ENCODE measurements at places on chromosomes 12 and 14. TPM values are rescaled to one million over a fixed set of nuclear protein-coding genes. Genes with fewer than 3 reads are reported as not detected.

DNA sequence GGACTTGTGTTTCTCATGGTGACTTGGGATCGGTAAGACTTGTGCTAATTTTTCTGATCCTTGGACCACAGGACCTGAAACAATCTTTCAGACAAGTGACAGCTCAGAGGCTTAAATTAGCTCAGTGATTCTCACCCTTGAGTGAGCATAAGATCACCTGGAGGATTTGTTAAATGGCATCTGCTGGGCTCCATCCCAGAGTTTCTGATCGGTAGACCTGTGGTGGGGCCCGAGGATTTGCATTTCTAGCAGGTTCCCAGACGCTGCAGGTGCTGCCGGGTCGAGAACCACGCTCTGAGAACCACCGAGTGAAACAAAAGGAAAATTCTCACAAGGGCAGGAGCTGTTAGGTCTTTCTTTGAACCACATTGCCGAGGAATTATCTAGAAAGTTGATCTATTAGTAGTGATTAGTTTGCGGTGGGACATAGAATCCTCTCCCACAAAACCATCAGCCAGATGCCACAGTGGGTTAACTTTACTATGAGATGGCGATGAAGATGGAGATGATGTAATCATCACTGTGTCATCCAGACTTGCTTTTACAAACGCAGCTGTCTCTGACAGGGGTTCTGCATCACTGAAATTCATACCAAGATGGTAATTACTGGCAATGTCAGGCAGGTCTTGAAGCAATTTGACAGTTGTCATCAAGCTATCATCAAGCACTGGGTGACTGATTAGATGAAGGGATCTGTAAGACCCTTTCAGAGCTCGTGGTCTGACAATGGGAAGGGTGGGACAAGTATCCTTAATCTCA, 184.0 kb downstream of the AACS start:
- DNase-seq = no peak

GRCh38 chr12:124498275-124499189, 68.9 kb downstream of the NCOR2 start:
- no peak for DNase-seq

DNA sequence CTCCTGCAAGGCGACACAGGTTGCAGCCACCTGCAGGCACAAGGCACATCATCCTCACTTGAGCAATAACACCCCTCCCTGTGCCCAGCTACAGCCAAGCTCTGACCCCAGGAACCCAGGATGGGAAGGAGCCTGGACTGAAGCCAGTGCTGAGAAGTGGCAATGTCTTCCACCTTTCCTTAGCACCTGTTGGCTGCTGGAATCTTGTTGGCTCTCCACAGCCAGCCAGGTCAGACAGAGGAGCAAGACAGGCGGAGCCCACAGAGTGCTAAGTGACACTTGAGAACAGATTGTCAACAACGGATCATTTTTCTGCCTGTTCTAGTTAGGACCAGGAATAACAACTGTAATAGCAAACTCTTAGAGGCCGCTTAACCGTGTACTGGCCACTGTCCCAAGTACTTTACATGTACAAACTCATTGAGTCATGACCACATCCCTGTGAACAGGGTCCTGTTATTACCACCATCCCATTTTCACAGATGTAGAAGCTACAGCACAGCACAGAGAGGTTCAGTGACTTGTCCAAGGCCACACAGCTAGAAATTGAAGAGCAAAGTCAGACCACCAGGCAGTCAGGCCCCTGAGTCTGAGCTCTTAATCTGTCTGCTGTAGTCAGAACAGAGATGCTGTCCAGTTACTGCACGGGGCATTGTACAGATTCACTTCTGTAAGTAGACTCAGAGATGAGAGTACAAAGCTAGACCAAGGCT, 45.6 kb downstream of the RNFT2 start:
- no peak for DNase-seq

DNA sequence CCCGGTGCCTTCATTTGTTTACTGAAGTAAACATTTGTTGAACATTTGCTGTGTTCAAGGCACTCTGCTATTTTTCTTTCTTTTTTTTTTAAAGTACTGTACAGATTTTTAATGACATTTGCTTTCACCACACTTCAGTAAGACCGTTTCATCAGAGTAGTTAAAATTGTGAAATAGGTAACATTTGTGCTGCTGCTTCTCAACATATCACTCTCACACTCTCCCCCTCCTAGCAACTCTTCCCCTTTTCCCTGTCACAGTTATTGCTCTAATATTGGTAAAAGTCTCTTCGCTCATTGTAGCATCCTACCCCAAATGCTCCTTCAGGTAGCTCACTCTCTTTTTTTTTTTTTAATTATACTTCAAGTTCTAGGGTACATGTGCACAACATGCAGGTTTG, 49.6 kb downstream of the SRGAP1 start:
- DNase-seq = no peak

- DNase-seq = no peak
These were observed 61.7 kb upstream of the BCL2L14 start for GRCh38 chr12:12008931-12009611.

DNA sequence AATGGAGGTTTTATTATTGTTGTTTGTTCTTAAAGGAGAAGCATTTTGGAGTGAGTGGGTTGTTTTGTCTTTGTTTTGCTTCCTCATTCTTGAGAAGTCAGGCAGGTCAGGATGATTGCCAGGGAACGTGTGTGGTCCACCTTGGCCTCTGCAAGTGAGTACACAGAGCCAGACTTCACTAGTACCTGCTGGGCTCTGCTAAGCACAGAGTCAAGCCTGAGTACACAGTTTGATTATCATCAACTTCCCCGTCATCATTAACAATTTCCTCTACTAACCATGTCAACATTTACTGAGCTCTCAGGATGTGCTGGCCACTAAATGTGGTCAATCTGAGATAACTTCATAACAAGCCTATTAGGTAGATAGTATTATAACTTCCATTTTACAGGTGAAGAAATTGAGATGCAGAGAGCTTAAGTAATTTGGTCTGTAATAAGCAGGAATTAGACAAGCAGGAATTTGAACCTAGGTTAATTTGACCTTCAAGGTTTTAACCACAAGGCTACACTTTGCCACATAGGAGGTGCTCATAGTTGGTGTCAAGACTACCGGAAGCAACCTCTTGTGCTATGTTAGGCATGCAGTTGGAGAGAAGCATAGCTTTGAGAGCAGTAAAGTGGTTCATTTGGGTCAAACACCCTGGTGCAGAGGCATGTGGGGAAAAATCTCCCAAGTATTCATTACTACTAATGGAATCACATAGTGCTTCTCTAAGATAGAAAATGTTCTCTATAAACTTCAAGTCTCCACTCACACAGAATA, 178.3 kb downstream of the NUAK1 start:
- no peak for DNase-seq

DNA sequence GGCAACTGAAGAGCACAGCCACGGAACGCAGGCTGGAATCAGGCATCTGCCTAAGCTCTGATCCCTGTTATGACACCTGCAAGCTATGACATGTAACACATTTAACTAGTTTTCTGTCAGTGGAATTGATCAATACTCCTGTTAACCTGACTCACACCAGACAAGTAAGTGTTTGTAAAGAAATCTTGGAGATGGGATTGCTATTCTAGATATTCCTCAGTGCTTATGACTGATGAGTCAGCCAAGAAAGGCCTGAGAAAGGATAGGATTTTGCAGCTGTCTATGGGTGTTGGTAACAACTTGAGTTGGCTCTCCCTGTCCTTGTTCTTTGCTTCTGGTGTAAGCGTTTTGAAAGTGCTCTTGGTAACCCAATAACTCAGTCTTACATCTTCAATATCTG, 110.5 kb downstream of the GPR135 start:
- DNase-seq = no peak

- no peak for DNase-seq
These were observed 57.2 kb upstream of the SCN8A start for GRCh38 chr12:51533799-51534198.

DNA sequence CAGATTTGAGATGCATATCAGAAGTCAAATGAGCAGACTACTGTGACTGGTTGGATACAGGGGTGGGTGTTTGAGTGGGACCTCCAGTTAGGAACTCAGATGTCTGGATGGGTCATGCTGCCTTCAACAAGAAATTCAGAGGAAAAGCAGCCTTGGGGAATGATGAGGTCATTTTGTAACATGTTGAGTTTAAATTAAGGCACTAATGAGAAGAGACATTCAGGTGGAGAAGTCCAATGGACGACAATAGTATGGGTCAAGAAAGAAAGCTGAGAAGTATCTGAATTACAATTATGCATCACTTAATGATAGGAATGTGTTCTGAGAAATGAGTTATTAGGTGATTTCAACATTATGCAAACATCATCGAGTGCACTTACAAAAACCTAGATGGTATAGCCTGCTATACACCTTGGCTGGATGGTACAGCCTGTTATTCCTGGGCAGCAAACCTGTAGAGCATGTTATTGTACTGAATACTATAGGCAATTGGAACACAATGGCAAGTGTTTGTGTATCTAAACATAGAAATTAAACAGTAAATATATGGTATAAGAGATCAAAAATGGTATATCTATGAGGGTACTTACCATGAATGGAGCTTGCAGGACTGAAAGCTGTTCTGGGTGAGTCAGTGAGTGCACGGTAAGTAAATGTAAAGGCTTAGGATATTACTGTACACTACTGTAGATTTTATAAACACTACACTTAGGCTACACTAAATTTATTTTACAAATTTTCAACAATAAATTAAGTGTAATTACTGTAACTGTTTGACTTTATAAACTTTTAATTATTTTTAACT, 414.7 kb downstream of the RAD51B start:
- DNase-seq = no peak

GRCh38 chr12:131014343-131014742, 60.6 kb downstream of the ADGRD1 start:
- no peak for DNase-seq

GRCh38 chr14:30638926-30639325, 16.8 kb downstream of the SCFD1 start:
- no peak for DNase-seq

DNA sequence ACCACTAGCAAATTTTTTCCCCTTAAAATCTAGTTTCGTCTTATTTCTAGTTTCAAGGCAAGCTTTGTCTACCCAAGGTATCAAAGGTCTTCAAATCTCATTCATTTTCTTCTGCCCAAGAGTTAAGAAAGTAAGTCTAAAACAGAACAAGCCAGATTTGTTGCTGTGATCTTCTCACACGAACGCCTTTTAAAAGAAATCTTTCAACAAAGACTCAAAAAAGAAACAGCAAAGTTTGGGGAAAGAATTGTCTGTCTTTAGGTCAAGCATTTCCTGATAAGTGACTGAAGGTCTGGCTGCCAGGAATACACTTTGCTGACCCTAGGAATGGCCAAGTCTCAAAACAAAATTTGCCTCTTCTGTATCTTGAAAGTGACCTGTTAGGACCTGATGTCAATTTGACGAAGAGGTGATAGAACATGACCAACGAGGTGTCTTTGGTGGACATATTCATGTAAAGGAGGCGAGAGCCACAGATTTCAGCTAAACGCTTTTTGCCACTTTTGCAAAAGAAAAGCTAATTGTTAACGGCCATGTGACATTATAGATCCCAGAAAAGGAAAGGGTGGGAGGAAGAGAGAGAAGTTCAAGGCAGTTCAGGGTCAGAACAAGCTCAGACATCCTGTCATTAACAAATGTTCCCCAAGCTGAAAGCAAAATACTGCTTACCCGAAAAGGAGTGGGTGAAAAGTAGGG, 1.7 kb downstream of the CDK17 start:
- no peak for DNase-seq

DNA sequence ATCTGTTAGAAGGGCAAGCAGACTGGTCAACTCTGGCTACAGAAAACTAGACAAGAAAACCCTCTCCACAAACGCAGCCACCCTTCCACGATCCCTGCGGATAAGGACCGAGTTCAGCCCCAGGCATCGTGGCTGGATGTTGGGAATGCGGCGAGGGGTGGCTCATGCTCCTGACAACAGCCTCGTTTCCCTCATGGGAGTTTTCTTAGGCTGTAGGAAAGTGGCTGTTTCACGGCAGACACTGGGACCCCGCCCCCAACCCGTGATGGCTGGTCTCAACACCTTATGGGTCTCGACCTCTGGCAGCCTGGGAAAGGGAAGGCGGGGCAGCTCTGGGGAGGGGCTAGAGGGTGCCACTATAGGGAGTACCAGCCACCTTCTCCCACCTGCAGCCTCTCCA, 123.3 kb downstream of the RFLNA start:
- DNase-seq = no peak

Gene RIN3
- total RNA-seq = 16.7 TPM

All from uterus (tissue), 4 donors.